ENCODE measurements at places on chromosomes 5 and 9. TPM values are rescaled to one million over a fixed set of nuclear protein-coding genes. Genes with fewer than 3 reads are reported as not detected.

Gene CERT1
- 21.6 TPM for total RNA-seq

DNA sequence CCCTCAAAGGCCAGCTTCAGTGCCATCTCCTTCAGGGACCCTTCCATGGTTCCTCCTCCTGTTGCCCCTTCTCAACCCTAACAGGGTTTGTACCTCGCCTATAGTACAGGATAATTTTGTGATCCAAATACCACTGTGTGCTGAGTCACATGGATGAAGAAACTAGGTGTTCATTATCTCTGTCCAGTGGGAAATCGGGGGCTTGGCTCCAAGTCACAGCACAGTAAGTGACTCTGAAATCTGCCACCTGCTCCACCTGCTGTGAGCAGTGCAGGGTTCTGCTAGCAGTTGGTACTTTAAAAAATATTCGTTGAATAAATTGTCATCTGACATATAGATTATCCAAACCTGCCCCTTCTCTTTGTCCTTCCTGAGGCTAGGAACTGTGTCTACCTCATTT is 123.2 kb upstream of the OTULINL start:
- no peak for DNase-seq

Gene DBH
- not detected for total RNA-seq

Gene CDH12
- total RNA-seq = not detected

GRCh38 chr5:72767289-72768010 is 49.0 kb upstream of the TNPO1 start:
- DNase-seq = no peak

GRCh38 chr5:91146230-91146629 is 236.9 kb downstream of the ARRDC3 start:
- DNase-seq = no peak

Gene GABRA1
- not detected for total RNA-seq

GRCh38 chr5:97888439-97888838 is 705.4 kb upstream of the RIOK2 start:
- no peak for DNase-seq
